Activated naive CD8-positive, alpha-beta T cell treated with anti-CD3 and anti-CD28 coated beads for 36 hours (primary cell): ENCODE measurements at places on chromosomes 4 and X. TPM values are rescaled to one million over a fixed set of nuclear protein-coding genes. Genes with fewer than 3 reads are reported as not detected.

GRCh38 chr4:6682862-6683590 lies 10.7 kb upstream of the S100P start:
- no peak for DNase-seq

GRCh38 chrX:73758250-73758649 lies 195.3 kb downstream of the CHIC1 start:
- no peak for DNase-seq

GRCh38 chrX:16465081-16465876 lies 184.7 kb upstream of the S100G start:
- DNase-seq, result no peak

- no peak for DNase-seq
Observed at GRCh38 chr4:112358415-112358814, 61.2 kb downstream of the ALPK1 start.

DNA sequence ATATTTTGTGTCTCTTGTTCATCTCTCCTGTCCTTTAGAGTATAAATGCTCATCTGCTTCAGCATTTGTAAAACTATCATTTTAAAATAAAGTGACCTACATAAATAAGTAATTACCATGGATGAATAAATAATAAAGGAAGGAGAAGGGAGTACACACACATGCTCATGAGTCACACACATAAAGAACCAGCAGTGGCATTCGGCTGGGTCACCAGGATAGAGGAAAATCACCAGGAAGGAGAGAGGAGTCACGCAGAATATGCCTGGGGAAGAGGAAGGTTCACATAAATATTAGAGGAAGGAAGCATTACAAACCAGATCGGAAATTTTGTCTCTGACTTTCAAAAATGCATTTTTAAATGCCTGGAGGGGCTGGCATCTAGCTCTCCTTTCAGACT lies 38.5 kb upstream of the MED14 start:
- DNase-seq, result no peak

DNA sequence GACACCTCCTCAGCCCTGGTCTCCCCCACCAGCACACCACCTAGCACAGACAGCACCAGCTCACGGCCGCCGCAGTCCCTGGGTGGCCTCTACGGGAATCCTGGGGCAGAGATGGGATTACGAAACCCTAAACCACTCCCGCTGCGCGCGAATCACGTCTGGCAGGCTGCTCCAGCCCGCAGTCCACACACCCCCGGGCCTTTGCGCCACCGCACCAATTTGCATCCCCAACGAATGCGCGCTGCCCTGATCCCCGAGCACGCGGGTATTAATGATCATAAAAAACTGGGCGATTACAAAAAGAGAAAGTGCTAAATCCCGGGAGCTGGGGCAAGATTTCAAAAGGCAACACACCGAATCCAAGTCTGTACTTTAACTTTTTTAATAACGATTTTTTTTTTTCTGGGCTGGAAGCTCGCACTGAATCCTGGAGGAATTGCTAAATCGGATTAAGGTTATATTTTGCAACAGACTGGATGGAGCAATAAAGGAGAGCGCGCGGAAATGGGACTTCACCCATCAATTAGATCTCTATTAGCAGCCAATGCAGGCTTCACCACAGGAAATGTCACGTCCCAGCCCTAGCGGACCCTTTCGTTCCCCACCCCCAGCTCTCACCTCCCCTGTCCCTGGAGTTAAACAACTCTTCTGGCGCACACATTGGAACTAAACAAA lies 69.8 kb upstream of the TMEM33 start:
- DNase-seq, result no peak

GRCh38 chr4:8095956-8096689 lies 62.5 kb downstream of the ABLIM2 start:
- no peak for DNase-seq

DNA sequence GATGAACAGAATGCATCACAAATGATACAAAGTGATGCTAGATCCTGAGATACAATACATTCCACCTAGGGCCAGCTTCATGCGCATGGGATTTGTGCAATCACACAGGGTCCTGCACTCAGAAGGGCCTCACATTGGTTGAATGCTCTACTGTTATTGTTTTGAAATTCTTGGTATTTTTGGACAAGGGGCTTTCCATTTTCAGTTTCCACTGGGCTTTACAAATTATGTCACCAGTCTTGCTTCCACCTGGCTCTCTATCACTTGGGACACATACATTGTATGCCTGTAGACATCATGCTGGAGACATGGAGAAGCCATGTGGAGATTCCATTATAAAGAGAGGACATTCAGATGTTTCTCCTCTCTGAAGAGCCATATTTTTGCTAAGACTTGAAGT lies 155.8 kb downstream of the NAA11 start:
- DNase-seq, result no peak

GRCh38 chr4:111556851-111557250 lies 588.4 kb upstream of the FAM241A start:
- DNase-seq, result no peak

GRCh38 chr4:118237531-118237930 lies 115.3 kb downstream of the PRSS12 start:
- no peak for DNase-seq

DNA sequence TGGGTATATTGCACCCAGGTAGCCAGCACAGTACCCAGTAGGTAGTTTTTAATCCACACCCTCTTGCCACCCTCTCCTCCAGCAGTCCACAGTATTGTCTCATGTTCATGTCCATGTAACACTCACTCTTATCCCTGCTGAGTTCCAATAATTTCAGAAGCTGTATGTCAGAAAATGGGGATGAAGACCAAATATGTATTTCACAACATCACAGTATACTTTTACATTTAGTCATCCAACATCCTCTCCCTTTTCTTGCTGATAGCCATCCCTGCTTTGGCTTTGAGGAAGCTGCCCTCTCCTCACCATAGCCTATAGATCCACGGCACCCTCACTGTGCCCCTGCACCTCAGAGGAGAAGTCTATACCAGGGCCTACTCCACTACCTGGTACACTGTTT lies 126.0 kb upstream of the LDB2 start:
- no peak for DNase-seq

GRCh38 chr4:7382634-7383014 lies 52.1 kb downstream of the PSAPL1 start:
- no peak for DNase-seq

DNA sequence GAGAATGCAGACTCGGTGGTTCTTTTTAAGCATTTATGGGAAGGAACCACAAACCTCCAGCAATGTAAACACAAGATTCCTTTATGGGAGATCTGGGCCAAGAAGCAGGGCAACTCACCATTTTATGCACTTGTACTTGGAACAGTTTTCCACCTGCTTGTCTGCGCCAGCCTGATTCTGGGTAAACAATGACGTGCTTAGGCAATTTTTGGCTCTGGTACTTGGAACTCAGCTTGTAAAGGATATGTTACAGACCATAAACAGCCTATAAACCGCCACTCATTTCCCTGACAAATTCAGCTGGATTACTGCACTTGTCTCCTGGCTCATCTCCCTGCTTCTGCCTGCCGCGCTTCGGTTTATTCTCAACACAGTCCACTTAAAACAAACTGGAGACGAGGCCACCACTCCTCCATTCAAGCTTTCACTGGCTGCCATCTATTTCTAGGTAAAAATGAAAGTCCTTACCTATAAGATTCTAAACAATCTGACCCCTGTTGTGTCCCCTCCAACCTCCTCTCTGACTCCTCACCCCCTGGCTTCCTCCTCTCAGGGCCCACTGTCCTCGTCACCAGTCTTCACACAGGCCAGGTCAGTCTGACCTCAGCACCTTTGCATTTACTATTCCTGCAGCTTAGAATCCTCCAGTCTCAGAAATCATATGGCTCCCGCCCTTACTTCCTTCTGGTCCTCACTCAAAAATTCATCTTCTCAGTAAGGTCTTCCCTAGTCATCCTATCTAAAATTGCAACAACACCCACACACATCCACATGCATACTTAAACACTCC lies 205.9 kb upstream of the GALNT7 start:
- no peak for DNase-seq

DNA sequence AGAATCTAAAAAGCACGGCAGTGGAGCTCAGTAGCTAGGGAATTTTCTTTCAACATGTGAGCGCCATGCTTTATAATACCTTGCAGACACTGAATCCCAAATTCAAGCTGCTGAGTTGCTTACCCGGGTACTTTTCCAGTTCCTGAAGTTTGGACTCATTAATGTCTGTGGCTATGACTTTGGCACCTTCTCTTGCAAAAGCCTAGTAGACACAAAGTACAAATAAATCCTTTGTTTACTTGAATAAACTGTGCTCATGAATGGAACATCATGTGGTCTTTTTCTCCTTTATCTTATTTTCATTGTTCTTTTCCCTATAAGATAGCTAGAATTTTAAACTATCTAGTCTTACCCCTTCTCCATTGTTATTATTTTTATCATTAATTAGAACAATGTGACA lies 4.6 kb downstream of the BDH2 start:
- DNase-seq, result no peak

DNA sequence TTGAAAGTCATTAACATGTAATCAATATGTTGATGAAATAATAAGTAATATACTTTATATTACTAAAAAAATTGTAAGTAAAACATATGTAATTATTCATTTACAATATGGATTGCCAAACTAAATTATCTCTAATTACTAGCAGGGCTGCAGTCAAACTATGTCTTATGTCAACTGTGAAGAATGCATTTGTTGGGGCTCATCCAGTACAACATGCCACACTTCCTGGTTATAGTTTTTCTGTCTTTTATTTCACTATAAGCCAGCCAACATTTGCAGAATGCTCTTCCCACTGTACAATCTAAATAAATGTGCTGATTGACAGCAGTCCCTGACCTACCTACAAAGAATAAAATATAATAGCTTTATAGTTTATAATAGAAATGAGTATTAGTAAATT lies 975.4 kb upstream of the NDST4 start:
- no peak for DNase-seq

DNA sequence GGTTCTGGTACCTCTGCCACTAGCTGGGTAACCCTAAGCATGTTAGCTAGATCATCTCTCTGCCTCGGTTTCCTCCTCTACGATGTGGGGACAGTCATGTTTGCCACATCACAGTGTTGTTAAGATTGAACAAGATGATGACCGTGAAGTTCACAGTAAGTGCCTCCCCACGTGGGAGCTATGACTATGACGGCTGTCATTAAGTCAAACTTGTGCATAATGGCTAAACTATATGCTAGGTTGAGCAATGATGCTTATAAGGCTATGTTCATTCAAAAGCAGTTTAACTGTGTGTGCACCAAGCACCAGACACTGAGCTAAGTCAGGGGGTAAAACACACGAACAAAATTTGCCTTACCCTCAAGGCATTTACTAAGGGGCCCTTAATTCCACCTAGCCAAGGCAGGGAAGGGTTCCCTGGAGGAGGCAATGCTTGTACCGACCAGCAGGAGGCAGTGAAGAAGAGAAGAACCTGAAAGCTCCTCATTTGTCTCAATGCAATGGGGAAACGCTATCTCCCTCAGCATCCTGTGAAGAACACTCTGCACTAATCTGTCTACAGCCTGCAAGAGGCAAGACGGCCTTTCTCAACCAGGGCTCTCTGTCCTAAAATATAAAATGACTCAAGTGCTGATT lies 52.9 kb downstream of the MAP7D2 start:
- no peak for DNase-seq

GRCh38 chr4:54942721-54943120 lies 182.7 kb downstream of the KDR start:
- DNase-seq, result no peak

- no peak for DNase-seq
Observed at GRCh38 chrX:29042341-29042740, 455.1 kb downstream of the IL1RAPL1 start.

DNA sequence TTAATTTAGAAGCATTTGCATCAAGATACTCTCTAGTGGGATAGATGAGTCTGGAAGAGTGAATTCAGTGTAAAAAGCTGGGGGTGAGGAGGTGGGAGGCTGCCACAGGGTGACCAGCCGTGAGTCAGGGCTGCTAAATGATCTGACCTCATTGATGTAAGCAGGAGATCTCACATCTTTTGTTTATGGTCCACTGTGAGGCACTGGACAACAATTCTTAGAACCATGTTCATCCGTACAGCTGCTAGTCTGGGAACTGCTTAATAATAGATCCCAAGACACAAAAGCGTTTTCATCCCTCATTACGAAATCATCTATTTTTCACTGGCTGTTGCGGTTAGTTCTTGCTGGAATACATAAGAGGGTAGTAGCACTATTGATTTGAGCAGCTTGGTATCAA lies 14.1 kb downstream of the KLF3 start:
- no peak for DNase-seq

DNA sequence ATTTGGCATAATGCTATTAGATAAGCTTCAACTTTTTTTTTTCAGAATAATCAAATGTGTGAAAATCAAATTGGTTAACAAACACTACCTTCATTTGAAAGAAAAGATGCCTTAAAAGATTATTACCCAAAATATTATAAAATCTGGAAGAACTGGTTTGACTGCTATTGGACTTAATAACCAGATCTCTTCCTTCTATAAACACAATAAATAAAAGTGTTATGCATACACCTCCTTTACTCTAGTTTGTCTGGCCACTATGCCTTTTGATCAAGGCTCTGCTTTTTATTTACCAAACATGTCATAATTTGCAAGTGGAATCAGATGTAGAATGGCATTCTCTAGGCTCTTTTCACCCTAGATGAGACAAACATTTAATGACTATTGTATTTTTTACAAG lies 897.3 kb upstream of the EPHA5 start:
- no peak for DNase-seq

DNA sequence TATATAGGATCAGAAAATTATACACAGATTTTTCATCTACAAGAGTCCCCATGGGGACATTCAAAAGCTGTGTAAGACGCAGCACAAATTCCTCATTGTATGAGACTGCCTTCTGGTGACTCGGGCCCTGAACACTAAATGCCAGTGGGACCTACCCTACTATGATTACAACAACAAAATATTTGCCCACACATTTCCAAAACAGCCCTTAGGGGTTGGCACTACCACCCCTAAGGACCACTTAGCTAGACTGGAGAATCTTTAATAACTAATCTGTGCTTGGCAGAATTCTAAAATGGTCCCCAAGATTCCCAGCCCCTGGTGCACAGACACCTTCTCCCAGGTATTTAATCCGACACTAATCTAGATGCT lies 29.1 kb downstream of the UCHL1 start:
- DNase-seq, result no peak

DNA sequence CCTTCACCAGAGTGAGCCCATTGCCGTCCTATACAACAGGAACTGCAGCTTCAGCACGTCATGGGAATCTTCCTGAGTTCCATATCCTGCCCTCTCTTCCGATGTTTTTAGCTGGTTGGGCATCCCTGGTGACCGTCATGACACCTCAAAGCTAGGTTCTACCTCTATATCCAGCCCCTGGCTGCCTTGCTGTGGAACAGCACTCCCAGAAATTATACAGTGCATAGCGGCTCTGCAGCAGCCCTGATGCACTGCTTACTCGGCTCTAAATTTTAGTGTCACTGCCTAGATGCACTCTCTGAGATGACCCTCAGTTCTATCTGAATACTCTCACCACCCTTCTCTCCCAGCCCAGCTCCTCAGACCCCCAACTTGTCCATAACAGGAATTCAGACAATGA lies 44.3 kb downstream of the ARHGEF38 start:
- DNase-seq, result no peak

GRCh38 chr4:165580351-165580905 lies 201.6 kb downstream of the CPE start:
- DNase-seq, result no peak

The NSUN7 gene
- total RNA-seq, result 0.19 TPM

The MXRA5 gene
- not detected for total RNA-seq

The NLGN3 gene
- total RNA-seq, result 0.41 TPM

The PLK4 gene
- total RNA-seq, result 47.5 TPM

The SNCA gene
- total RNA-seq, result 0.56 TPM

The GPR173 gene
- total RNA-seq, result 0.64 TPM

The KLHL34 gene
- total RNA-seq, result 0.62 TPM

The XAGE2 gene
- total RNA-seq, result not detected

The TRIM61 gene
- total RNA-seq, result 4.1 TPM

The CSAG1 gene
- total RNA-seq, result not detected

The SLBP gene
- total RNA-seq, result 183 TPM

The WAS gene
- total RNA-seq, result 89.8 TPM

The TRPC3 gene
- total RNA-seq, result 0.42 TPM
